Stimulated activated CD8-positive, alpha-beta memory T cell treated with anti-CD3 and anti-CD28 coated beads, Interleukin-7, amount 100 ng/mL, for 1 hour (primary cell): ENCODE measurements at places on chromosomes 5 and 9.

GRCh38 chr5:112417931-112418658 is 982 bp downstream of the EPB41L4A start:
- DNase-seq = no peak

DNA sequence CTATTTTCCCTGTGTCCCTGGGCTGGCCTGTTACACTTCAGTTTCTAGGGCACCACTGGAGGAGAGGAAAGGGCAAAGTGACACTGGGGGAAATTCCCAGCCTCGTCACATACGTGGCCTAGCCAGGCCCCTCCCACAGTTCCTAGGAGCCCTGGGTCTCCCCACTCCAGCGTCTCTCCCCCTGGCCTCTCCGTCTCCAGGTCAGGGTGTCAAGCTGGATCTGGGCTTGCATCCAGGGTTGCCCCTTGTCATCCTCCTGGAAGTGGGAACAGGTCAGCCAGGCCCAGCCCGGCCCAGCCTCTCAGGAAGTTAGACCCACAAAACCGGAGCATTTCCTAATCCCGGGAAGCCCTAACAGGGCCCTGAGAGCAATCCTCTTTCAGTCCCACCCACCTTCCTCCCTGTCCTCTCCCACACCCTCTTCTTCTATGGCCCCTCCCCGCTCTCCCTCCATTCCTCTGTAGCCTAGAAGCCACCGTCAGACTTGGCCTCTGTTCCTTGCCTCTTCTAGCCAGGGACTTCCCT is 4.7 kb upstream of the TNIP1 start:
- DNase-seq = no peak

GRCh38 chr5:176835918-176836317 is 25.6 kb downstream of the UNC5A start:
- no peak for DNase-seq

- DNase-seq = no peak
Observed at GRCh38 chr9:10168241-10168640, 444.6 kb downstream of the PTPRD start.

- no peak for DNase-seq
Observed at GRCh38 chr9:98999152-98999525, 55.4 kb downstream of the COL15A1 start.

DNA sequence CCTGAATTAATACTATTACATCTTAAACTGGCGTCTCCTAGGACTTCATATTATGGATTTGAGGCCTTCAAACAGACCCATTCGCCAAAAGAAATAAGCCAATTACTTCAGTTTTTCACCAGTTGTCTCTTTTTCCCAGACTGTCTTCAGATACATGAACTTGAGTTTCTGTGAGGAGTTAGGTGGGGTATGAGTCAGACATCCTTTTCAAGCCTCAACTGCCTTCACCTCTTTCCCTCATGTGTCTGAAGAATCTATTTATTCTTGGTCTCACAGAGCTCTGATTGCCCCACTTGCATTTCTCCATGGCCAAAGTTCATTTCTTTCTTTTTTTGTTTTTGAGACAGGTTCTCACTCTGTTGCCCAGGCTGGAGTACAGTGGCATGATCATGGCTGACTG is 12.5 kb downstream of the WNT8A start:
- DNase-seq = no peak

DNA sequence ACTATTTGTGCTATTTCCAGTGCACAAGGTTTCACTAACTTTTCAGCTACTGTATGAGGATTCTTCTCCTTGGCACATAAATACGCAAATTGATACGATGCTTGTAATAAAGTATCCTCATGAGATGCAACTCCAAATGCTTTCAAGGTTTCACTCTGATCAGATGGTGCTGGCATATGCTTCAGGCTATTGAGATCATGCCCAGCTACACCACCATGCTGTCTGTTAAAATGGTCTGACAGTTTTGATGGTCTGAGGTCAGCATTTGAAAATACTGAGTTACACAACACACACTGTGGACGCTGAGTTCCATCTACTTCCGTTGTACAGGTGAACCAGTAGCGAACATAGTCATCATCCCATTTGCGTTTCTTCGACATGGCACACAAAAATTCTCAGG is 4.7 kb downstream of the FAM200C start:
- DNase-seq = no peak

- no peak for DNase-seq
Observed at GRCh38 chr9:76926324-76926741, 20.4 kb upstream of the PRUNE2 start.

DNA sequence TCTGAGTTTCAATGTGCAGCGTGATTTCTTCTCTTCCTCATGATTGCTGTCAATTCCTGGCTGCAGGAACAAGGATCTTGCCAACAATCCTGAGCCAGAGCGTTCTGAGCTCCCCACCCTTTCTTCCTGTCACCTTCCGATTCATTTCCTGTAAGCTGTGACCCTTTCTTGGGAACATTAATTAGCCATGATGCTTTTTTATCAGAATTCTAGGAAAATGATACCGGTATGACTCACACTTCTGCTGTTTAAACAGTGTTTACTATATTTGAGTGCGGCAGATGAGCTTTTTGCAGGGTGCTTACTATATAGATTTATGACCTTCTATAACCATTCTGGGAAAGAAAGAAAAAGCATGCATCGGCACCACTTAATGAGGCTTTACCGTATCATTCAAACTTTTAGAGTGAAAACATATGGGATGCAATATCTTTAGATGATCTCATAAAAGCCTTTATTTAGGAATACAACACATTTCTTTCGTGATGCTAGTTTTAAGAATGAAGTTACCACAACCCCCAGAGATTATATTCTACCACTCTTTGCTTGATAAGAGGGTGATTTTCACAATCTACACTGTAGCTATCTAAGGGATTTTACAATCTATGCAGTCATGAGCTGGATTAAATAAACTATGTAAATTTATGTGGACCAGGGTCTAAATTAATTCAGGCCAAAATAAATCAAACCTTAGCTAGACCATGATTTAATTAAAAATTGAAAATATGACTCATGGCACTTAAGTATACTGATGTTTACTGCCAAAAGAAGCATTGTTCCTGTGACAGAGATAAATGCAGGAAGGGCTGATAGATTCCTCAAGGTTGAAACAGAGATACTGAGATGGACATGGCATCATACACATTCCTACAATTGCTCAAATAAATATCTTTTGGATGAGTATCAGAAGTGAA is 38.0 kb upstream of the OSMR start:
- no peak for DNase-seq

DNA sequence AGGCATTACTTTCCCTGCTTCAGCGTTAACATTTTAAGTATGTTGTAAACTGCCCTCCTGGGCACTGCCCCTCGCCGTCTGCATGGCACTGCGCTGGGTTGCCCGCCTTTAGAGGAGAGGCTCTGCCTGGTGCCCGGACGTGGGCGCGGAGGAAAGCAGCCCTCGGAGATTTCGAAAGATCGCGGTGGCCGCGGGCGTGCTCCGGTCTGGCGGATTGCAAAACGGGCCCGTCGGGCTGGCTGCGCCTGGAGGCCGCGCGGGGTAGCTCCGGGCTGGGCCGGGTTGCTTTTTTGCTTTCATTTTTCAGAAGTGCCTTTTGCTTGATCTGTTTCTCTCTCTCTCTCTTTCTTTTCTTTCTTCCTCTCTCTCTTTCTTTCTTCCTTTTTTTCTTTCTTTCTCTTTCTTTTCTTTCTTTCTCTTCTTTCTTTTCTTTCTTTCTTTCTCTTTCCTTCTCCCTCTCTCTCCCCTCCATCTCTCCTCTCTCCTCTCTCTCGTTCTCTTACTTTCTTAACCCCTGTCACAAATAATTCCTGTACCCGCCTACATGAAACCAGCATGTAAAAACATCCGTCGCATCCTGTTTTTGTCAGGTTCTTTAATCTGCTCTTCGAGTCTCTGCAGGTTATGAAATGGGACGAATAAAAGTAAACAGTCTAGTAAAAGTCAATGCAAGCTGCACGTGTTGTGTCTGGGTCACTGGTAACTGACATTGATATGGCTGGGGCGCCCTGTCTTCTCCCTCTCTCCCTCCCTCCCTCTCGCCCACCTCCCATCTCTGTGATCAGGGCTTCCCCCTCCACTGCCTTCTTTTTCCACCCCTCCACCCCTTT is 1.7 kb downstream of the FST start:
- no peak for DNase-seq

GRCh38 chr9:81083854-81084512 is 605.4 kb downstream of the TLE1 start:
- no peak for DNase-seq

DNA sequence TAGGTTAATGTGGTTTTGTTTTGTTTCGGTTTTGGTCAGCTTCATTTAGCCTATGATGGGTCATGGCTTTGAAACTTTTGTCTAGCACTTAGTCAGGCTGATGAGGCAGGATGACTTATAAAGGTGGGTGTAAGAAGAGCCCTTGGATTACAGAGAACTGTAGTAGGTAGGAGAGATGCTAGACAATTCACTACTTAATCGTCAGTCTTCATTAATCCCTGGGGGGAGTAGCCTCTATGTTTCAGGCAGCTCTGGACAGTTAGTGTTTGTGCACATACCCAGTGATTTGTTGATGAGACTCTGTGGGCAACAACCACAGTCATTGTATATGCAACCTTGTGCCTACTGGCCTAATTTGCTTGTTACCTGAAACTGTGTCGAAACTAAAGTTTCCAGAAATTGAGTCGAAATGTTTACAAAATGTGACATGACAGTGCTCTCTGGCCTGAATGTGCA is 113.3 kb downstream of the MTREX start:
- no peak for DNase-seq

DNA sequence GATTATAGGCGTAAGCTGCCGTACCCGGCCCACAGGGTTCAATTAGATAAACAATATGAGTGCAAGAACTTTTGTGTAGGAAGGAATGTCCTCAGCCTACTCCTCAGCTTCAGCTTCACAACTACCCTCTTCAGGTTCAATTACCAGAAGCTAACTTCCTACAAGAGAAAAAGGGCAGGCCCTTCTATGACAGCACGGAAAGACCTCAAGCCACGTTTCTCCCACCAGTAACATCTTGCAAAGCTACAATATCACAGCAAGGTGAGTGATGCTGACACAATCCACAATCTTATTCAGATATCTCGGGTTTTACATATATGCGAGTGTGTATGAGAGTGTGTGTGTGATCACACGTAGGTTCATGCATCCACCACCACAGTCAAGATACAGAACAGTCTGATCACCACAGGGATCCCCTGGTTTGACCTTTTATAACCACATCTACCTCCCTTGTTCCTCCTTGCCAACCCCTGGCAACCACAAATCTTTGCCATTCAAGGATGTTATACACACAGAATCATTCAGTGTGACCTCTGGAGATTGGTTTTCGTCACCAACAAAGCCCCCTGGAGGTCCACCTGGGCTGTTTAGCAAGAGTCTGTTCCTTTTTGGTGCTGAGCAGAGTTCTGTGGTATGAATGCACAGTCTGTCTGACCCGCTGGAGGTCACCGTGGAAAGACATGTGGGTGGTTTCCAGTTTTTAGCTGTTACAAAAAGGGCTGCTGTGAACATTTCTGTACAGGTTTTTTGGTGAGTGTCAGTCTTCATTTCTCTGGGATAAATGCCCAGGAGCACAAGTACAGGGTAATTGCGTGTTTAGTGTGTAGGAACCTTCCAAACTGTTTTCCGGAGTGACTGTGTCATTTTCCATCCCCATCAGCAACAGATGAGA is 38.2 kb downstream of the IPPK start:
- no peak for DNase-seq

- DNase-seq = no peak
Observed at GRCh38 chr5:109155625-109156024, 254.1 kb downstream of the PJA2 start.

DNA sequence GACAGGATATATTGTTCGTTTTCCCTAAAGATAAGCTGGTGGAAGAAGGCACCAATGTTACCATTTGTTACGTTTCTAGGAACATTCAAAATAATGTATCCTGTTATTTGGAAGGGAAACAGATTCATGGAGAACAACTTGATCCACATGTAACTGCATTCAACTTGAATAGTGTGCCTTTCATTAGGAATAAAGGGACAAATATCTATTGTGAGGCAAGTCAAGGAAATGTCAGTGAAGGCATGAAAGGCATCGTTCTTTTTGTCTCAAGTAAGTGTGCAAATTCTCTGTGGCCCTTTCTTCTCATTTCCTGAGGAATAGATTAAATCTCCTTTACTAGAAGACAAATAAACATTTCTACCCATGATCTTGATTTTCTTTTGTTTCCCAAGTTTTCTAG is 38.0 kb downstream of the OSMR start:
- no peak for DNase-seq

DNA sequence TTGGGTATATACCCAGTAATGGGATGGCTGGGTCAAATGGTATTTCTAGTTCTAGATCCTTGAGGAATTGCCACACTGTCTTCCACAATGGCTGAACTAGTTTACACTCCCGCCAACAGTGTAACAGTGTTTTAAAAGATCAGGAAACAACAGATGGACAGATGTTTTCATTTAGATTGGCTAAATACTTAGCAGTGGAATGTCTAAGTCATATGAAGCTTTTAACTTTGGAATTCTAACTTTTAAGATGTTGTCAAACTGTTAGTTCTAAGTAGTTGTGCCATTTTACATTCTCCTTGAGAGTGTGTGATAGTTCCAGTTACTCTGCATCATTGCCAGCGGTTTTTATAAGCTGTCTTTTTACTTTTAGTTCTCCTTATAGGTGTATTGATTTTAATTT is 688.8 kb downstream of the SEMA5A start:
- no peak for DNase-seq

DNA sequence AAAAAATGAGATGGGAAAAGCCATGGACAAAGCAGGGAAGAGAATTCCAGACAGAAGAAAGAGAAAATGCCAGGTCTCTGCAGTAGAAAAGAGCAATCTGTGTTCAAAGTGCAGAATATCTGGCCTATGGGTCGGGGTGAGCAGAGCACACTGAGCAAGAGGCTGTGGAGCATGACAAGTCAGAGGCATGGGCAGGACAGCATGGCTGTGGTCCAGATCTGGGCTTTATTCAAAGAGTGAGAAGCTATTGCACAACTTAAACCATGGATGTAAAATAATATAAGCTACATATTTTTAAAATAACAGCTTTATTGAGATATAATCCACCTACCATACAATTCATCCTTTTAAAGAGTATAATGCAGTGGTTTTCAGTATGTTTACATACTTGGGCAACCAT is 133.1 kb upstream of the SPDL1 start:
- DNase-seq = no peak
